ENCODE measurements at places on chromosomes 6 and 20. TPM values are rescaled to one million over a fixed set of nuclear protein-coding genes. Genes with fewer than 3 reads are reported as not detected.
A peak's percentile ranks its signal among the peaks of the same experiment; 100 is the strongest.

DNA sequence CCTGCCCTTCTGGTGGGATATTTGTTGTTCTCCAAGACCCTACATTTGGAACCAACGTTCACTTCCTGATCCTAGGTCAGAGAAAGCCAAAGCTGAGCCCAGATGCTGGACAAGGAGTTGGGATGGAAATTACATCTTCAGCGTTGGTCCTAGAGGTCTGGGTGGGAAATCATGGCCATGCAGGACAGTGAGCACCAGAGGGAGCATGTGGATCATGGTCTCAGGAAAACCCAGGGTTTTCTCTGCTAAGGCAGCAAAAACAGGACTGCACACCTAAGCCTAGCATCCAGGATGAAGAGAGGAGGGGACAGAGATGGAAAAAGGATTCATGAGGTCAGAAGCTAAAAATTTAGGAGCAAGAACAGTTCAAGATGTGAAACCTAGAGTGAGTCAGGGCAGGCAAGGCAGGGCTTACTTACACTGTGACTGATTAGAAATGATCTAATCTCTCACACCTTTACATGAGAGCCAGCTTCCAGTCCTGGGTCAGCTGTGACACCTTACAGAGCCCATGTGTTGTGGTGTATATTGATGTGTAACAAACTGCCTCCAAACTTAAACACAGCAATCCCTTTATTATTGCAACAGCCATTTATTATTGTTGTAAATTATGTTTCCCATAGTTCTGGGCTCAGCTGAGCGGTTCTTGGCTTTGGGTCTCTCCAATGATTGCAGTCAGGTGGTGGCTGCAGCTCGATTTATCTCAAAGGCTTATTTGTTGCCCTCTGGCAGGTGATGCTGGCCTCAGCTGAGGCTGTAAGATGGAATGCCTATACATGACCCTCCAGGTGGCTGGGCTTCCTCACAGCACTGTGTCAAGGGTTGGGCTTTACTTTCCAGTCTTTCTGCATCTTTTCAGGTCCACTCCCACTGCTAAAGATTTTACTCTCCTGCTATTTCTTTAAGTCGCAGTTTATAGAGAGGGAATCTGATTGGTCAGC, 6.5 kb downstream of the C20orf202 start:
- DNase-seq = no peak

DNA sequence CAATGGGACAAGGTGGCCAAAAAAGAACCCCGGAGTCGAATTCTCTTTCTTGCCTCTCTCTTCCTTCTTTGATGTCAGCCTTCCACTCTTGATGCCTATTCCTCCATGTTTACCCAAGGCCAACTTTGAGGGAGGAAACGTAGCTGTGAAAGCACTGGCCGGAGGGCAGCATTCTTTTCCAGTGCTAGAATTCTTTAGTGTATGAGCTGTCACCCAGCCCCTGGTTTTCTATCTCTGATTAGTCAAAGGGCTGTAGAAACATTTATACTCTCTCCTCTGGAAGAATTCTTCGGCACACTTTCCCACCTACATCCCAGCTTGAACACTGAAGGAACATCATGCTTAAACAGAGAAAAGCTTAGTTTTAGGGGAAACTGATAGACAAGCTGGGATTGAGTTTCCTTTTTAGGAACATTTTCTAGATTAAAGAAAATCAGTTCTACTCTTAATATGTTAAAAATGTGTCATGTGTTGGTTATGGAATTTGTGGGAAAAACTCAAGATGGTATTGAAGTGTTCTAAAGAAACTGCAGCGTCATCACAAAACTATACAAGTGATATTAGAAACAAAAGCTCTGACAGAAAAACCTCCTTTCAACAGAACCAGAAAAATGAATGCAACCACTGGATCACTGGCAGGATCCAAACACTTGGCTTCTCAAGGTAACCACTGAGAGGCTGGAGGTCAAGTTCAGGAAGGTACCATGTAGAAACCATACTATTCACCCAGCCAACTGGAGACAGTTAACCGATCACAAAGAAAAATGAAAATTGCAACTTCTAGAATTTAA, 20.7 kb upstream of the UTRN start:
- DNase-seq = peak; percentile 17

GRCh38 chr6:109296452-109296851, 85.8 kb downstream of the CD164 start:
- DNase-seq = no peak

DNA sequence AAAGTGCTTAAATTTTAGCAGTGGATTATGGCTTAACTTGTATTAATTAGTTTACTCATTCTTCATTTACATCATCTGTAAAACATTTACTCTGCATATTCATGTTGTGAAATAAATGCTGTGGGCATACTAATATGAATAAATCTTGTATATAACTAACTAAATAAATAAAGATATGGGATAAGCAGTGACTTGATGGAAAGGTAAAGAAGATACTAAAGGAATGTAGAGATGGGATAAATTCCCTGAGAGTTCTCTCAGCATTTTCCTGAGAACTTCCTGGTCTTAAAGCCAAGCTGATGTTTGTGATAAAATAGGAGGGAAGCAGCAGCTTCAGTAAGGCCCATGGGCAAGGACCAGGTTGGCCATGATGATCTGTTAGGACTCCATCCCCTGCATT, 652.1 kb downstream of the RNF144B start:
- DNase-seq = no peak

DNA sequence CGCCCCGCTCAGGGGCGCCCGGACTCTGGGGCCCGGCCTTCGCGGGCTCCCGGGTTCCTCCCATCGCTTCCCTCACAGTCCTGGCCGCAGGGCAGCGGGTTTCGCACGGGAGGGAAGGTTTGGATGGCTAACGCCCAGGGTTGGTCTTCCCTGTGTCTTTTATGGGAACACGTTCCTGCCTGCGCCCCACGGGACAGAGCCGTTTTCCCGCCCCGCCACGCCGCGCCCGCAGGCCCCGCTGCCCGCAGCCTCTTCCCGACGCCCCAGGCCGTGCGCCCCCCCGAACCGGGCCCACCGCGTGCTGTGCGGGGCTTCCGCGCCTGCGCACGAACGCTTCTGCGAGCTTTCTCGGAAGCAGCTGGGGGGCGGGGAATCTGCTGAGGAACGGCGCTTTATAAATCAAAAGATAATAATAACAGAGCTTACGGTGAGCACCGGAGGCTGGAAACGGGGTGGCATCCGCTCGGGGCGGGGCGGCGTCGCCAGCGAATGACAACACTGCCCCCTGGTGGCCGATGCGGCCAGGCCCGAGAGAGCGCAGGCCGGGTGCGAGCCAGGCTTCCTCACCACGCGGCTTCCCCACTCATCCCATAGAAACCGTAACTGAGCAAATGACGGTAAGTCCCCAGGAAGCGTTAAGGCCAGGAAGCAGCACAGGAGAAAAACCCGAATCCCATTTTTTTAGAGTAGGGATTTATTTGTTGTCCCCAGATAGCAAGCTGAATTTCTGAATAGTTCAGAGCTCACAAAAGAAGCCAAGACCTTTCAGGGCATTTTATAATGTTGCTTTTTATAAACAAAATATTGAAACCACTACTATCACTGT, 116.4 kb downstream of the MYLK4 start:
- DNase-seq = peak; percentile 87

- DNase-seq = no peak
These were observed 1093.5 kb upstream of the ADGRB3 start for GRCh38 chr6:67541586-67541985.

DNA sequence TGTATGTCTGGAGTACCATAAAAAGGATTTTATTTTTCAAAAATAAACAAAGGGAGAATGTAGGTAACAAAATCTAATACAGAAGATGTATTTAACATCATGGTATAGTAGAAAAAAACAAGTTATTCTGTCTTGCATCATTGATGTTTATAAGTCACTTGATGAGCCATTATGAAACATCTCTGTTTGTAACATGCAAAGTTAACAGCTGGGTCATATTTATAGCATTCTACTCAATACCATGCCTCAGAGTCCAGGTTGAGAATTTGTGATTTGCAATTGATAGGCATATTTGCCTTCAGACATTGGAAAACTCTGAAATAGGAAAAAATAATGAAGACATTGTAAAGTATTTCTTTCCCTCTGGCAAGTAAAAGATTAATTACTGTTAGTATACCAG, 52.3 kb upstream of the IL20RA start:
- no peak for DNase-seq

- DNase-seq = no peak
These were observed 128.7 kb upstream of the TRAF3IP2 start for GRCh38 chr6:111734068-111735061.

DNA sequence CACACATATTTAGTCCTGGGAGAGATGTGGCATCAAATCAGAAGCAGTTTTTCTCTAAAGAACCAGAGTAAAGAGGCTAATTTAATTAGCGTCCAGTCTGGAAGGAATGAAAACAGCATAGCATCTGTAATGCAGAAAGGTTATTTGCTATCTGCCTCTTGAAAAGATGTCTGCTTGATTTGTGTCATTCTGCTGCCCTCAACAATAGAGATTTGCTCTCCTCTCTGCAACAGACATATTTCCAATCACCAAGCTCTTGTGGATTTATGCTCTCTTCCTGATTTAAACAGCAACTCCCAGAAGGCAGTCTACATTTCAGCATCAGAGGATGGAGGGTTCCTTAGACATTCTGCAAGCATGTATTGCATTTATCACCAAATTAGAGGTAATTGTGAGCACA, 53.5 kb upstream of the AKAP12 start:
- no peak for DNase-seq

DNA sequence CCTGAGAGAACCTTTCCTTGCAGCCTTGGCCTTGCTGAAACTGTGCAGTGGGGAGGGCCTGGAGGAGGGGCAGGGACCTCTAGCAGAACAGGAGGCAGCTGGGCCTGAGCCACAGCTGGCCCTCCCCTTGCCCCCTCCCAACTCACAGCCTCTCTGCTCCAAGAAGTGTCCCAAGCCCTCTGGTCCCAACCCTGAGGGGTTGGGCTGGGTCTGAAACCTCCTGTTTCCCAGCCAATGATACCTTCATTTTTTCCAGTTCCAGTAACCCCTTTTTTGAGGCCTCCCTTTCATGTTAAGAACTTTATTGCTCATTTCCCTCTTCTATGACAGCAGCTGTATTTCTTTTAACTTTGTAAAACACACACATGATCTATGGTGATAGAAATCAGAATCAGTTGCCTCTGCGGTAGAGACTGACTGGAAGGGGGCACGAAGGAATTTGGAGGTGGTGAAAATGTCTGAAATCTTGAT, 17.9 kb upstream of the ARMC12 start:
- DNase-seq = no peak

DNA sequence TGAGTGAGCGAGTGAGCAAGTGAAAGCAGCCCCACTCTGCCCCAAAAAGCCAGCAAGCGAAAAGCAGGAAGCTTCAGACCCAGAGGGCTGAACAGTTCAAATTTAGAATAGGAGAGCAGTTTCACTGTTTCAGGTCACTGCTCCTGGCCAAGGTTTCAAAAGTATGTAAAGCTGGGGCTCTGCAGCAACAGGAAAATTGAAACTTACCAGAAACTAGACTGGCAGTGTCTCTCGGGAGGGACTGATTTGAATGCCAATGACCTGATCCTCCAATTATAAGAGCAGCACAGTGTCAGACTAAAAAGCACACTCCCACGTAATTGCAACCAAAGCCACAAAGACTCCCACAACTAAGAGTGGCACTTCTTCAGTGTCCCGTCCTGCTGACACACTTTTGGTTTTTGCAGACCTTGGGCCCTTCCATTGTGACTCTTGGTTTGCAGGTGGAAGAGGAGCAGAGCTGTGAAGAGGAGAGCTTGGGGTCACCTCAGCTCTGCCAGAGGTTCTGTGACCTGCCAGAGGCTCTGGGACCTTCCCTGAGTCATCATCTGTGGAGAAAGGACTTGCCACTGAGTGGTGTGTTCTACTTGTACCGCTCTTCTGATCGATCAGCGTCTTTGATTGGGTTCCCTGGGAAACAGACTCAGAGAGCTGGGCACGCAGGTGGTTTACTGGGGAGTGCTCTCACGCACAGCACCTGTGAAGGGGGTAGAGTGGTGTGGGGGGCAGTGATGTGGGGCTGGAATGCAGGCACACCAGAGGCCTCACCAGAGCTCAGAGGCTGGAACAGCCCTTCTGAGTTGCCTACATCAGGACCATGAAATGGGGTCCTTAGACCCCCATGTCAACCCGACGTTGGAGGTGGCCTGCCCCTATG, 52.7 kb upstream of the PTGIS start:
- DNase-seq = no peak

Gene CBLN4
- total RNA-seq = not detected

Gene SLC35D3
- total RNA-seq = not detected

Gene TRIM15
- total RNA-seq = not detected

Gene HSPA12B
- 0.71 TPM for total RNA-seq

Gene DEFB124
- not detected for total RNA-seq

Gene TGM3
- 0.31 TPM for total RNA-seq

Measured in neural progenitor cell (in vitro differentiated cells).